Effector memory CD8-positive, alpha-beta T cell (primary cell): ENCODE measurements at places on chromosomes 12 and 14.

GRCh38 chr12:15772405-15773018 is 16.7 kb downstream of the EPS8 start:
- DNase-seq = no peak

DNA sequence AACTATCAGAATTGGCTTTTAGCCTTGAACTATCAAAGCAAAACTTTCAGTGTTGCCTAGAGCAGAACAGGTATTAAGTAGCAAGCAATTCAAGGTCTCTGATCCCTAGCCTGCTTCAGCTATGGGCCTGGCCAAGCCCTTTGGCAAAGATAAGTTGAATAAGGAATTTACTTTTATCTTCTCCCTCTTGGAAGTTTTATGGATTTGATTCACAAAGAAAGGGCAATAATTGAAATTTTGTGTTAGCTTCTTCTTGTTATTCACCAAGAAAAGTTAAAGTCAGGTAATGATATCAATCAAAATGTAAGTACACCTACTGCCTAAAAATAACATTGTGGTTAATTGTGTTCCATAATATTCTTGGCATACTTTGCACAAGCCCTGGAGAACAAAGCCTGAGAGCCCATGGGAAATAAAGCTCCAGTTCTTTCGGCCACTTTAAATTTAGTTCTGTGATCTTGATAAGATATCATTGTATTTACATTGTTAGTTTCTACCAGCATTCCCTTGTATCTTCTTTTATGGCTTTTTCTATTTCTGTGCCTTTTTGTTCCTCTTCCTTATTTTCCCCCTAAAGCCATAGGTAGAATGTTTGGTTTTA is 158.0 kb downstream of the RAD51B start:
- DNase-seq = no peak

- no peak for DNase-seq
Observed at GRCh38 chr14:89007906-89008305, 183.5 kb downstream of the TTC8 start.

- DNase-seq = no peak
Observed at GRCh38 chr14:71538288-71538687, 393.9 kb upstream of the RGS6 start.

DNA sequence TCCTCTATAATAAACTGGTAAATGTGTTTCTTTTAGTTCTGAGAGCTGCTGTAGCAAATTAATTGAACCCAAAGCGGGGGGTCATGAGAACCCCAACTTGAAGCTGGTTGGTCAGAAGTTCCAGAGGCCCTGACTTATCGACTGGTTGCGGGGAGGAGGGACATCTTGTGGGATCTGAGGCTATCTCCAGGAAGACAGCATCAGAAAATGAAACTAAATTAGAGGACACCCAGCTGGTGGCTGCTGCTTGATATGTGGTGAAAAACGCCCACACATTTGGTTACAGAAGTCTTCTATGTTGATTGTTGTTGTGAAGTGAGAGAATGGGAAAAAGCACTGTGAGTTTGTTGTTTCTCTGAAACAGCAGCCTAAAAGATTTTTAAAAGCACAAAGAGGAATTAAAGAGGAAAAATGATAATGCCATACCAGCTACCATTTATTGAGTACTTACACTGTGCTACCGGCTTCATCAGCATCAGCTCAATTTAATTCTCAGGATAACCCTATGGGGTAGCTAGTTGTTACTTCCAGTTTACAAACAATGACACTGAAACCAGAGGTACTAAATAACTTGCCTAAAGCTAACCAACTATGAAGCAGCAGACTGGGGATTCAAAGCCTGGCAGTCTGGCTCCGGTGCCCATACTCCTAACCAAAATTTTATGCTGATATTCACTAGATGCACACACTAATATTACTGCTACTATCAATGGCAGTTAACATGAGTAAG is 24.3 kb downstream of the DDX24 start:
- DNase-seq = no peak

DNA sequence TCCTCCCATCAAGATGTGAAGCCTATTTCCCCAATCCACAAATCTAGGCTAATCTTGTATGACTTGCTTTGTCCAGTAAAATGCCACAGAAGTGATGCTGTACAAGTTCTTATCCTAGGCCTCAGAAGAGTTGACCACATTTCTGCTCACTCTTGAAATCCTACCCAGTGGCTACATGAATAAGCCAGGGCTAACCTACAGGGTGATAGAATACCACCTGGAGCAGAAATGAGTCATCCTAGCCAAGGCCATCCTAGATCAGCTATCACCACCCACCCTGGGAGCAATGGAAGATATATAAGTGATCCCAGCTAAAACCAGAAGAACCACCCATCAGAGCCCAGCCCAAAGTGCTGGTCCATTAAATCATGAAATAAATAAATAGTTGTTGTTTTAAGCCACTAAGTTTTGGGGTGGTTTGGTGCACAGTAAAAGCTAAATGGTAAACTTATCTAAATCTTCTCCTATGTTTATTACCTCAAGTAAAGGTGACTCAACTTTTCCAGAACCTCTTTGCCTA is 105.1 kb downstream of the RPS29 start:
- no peak for DNase-seq
